ENCODE measurements at places on chromosomes 16 and 17. TPM values are rescaled to one million over a fixed set of nuclear protein-coding genes. Genes with fewer than 3 reads are reported as not detected.
A peak's percentile ranks its signal among the peaks of the same experiment; 100 is the strongest.

DNA sequence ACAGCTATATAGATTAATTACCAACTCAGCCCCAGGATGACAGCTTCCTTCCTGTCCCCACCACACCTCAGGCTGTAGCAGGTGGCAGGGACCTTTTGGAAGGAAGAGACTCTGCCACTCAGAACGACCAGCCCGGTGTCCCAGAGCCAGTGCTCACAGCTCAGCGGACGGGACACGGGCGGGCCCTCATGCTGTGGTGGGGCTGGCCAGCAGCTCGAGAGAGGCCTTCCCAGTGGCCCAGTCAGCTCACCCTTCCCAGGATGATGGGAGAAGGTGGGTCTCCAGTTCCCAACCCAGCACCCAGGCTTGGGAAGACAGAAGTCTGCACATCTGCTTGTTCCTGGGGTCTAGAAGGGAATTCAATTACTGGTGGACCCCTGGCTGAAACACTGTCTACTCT lies 10.5 kb downstream of the NUDT16L1 start:
- no peak for DNase-seq

GRCh38 chr16:87765473-87765775 lies 362 bp downstream of the KLHDC4 start:
- no peak for DNase-seq

- no peak for DNase-seq
Observed at GRCh38 chr16:85550953-85551924, 61.9 kb upstream of the GSE1 start.

GRCh38 chr17:65533056-65533745 lies 28.2 kb downstream of the AXIN2 start:
- DNase-seq = no peak

GRCh38 chr16:69093974-69094373 lies 11.5 kb upstream of the HAS3 start:
- peak; percentile 69 for DNase-seq

- peak; percentile 94 for DNase-seq
Observed at GRCh38 chr16:23486480-23486879, 23.8 kb downstream of the GGA2 start.

DNA sequence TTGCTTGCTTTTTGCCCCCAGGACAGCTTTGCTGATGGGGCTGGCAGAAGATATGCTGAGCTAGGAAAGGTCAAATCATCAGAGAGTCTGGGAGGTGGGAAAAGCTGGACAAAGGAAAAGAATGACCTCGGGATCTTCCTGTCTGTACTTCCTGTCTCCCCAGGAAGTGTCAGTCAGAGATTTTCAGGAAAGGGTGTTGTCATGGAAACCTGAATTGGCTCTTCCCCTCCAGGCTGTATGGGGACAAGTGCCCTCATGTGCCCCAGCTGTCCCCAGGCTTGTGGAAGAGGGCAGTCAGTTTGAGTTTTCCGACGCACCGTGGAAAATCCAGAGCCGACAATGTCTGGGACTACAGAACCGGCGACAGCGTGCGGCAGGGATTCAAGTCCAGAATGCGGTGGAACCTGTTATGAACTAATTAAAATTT lies 122.7 kb upstream of the ZFHX3 start:
- DNase-seq = no peak

- no peak for DNase-seq
Observed at GRCh38 chr16:22726868-22727267, 87.1 kb upstream of the HS3ST2 start.

DNA sequence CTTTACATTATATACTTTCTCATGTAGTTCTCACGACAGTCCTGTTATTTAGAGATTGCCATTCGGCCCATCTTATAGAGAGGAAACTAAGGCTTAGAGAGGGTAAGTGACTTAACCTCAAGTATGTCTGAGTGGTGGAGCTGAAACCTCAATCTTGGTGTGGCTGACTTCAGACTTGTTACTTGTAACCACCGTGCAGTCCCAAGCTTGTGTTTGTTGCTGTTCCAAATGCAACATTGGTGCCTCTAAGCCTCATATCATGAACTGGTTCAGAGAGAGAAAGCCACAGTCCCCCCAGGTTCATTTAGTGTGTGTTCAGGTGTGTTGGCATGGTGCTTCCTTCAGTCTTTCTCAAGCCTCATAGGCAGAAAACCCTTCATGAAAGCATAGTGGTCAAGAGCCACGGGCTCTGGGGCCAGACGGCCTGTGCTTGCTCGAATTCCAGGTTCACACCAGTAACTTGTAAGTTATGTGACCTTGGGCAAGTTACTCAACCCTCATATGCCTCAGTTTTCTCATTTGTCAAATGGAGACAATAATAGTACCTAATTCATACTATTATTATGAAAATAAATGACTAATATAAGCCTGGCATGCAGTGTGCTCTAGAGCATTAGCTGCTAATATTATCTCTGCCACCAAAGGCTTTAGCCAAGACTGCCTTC lies 39.9 kb downstream of the CDH1 start:
- DNase-seq = no peak

Gene NPIPB6
- total RNA-seq = 2.5 TPM

Gene C17orf50
- not detected for total RNA-seq

Gene ZCCHC14
- total RNA-seq = 25.6 TPM

Measured in thyroid gland (tissue), 4 donors.